Stimulated activated CD8-positive, alpha-beta memory T cell treated with anti-CD3 and anti-CD28 coated beads, Interleukin-4, amount 100 ng/mL, for 1 hour (primary cell): ENCODE measurements at places on chromosomes 7 and 10.

GRCh38 chr10:32318476-32318896, 28.5 kb downstream of the EPC1 start:
- no peak for DNase-seq

GRCh38 chr7:126361183-126361582, 891.6 kb downstream of the GRM8 start:
- DNase-seq, result no peak

GRCh38 chr10:118808601-118809356, 54.0 kb upstream of the CACUL1 start:
- no peak for DNase-seq

DNA sequence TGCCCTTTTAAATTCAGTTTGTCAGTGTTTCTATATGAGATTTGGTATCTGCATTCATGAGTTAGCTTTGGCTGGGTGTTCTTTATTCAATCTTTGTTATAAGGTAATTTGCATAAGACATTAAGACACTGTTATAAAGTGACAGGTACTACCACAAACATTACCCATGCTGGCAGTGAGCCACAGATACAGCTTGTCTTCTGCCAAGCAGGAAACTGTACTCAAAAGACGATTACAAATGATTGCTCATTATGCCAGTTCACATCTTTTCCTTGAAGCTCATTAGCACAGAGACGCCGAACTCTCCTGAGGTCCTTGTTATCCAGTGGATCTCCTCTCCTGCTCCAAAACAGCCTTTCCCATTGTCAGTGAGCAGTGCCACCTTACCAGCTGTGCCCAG, 30.4 kb downstream of the AMPH start:
- no peak for DNase-seq

- DNase-seq, result no peak
These were observed 9.1 kb downstream of the UNCX start for GRCh38 chr7:1241603-1242255.

DNA sequence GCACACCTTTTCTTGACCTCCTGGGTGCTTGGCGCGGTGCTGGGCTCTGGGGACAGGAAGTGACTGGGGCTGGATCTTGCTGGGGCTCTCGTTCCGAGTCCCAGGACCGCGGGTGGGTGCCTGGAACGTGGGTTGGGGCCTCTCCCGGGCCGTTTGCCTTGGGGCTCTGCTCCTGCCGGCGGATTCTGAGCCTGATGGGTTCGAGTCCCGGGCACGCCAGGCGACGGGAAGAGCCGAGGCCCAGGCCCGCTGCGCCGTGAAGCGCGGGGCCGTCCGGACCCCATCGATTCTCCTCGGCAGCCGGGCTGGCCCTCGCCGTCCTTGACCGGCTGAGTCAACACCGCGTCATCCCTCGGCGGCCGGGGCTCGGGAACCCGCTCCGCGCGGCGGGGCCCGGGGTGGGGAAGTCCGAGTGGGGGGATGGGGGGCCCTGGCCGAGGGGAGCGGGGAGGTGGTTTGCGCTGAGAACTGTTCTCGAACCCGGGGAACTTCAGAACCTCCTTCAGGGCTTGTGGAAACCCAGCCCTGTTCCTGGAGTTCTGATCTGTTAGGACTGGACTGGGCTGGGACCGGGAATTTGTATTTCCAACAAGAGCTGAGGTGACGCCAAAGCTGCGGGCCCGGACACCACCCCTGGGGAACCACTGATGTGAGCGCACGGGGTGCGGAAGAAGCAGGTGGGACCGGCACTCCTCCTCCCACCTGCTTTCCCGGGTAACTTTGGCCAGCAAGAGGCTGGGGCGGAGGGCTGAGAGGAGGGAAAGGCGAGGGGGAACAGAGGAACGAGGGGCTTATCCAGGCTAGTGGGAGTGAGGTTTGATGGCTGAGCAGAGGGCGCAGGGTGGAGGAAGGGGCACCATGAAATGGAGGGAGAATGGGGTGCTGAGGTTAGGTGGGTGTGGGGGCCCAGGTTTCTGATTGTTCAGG, 6.2 kb downstream of the HHEX start:
- no peak for DNase-seq

- DNase-seq, result no peak
These were observed 3.0 kb upstream of the NRP1 start for GRCh38 chr10:33337326-33337957.

- DNase-seq, result no peak
These were observed 36.3 kb downstream of the TRIL start for GRCh38 chr7:28921822-28922221.

DNA sequence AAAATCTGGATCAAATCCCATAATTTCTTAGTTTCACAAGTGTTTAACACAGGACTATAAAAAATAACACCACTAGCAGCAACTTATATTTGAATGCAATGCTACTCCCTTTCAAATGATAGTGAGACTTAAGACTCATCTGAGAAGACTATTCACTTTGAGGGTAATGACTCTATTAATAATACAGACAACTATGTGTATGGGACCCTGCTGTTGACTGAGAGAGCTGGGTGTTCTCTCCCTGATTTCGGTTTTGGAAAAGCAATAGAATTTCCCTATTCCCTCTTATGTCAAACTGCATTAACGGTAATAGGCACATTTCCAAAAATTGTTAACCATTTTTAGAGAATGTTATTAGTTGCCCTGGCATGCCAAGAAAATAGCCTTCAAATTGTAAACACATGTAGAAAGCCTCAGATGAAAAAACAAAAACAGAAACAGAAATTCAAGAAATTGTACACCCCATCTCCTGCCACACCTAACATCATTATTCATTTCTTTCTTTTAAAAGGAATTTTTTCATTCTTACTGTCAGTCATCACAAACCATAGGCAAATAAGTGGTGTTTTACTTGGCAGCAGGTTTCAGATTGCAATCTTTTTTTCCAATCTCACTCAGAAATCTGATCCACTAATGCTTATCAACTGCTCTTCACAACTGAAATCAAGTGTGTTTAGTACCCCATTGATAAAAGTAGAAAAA, 153.7 kb downstream of the TFPI2 start:
- no peak for DNase-seq

DNA sequence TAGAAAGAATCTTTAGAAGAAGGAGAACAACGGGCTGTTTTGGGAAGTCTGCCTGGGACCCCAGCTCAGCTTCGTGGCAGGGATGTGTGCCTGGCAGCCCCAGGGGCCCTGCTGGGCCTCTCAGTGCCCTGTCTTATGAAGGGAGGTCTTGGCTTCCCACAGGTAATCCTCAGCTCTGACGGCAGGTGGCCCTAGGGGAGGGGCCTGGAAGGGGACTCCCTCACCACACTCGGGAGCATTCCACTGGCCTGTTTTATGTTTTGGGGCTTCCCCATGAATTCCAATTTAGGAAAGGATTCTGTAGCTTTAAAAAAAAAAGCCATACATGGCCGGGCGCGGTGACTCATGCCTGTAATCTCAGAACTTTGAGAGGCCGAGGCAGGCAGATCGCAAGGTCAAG, 3.0 kb upstream of the DMBT1 start:
- DNase-seq, result no peak

- DNase-seq, result no peak
These were observed 176.6 kb upstream of the VIPR2 start for GRCh38 chr7:159321278-159321677.

DNA sequence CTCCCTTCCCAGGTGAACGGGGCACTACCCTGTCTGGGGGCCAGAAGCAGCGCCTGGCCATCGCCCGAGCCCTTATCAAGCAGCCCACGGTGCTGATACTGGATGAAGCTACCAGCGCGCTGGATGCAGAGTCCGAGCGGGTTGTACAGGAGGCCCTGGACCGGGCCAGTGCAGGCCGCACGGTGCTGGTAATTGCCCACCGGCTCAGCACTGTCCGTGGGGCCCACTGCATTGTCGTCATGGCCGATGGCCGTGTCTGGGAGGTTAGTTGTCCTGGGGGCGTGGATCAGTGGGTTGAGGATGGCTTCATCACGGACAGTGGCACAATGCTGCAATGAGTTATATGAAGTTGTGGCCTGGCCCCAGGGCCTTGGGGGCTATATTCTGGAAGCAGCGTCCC, 4.4 kb upstream of the ASIC3 start:
- no peak for DNase-seq

DNA sequence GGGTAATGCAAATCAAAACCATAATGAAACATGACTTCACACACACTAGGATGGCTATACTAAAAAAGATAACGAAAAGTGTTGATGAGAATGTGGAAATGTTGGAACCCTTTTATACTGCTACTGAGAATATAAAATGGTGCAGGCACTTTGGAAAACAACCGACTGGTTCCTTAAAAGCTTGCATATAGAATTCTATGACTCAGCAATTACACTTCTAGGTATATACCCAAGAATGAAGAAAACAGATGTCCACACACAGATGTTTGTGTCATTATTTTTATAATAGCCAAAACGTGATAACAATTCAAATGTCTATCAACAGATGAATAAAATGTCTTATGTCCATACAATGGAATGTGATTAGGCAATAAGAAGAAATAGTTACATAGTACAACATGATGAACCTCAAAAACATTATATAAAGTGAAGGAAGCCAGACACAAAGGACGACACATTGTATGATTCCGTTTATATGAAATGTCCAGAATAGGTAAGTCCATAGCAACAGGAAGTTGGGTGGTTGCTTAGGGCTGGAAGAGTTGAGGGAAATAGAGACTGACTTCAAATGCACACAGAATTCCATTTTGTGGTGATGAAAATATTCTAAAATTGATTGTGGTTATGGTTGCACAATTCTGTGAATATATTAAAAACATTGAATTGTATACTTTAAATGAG, 148.3 kb upstream of the PHYHIPL start:
- no peak for DNase-seq

DNA sequence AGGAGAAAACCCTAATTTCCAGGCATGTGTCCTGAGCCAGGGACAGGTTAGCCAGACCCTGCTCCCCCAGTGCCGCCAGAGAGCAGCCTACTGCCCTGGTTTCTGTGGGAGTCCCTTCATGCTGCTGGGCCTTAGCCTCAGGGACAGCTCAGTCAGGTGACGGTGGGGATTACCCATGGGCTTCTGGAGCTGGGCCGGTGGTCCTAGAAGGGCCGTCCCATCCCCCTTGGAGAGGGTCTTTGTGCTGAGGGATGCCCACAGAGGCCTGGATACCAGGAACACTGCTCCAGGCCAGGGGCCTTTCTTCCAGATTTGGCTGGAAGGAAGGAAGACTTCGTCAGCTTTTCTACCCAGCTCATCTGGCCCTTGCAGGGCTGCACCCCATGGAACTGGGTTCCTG, 71.4 kb upstream of the ZNF722 start:
- DNase-seq, result no peak

- no peak for DNase-seq
These were observed 104.7 kb upstream of the ARMC3 start for GRCh38 chr10:22823109-22823508.

- DNase-seq, result no peak
These were observed 809 bp downstream of the SLC13A1 start for GRCh38 chr7:123198668-123199652.

DNA sequence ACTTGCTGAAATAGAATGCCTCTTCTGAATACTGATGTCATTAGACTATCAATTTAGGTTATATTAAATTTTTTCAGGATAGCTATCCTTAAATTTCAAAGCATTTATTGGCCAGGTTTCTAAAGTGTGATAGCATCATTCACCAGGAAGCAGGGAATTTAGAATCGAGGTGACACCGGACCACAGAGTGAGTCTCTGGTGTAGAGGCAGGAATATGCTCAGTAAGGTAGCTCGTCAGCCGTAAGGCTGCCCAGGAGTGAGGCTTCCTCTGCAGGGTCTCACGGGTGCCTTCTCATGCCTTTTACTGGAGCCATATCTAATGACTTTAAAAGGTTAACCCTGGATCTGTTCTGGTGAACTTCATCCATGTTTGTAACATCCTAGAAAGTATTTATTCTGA, 170.8 kb upstream of the KLF14 start:
- no peak for DNase-seq

DNA sequence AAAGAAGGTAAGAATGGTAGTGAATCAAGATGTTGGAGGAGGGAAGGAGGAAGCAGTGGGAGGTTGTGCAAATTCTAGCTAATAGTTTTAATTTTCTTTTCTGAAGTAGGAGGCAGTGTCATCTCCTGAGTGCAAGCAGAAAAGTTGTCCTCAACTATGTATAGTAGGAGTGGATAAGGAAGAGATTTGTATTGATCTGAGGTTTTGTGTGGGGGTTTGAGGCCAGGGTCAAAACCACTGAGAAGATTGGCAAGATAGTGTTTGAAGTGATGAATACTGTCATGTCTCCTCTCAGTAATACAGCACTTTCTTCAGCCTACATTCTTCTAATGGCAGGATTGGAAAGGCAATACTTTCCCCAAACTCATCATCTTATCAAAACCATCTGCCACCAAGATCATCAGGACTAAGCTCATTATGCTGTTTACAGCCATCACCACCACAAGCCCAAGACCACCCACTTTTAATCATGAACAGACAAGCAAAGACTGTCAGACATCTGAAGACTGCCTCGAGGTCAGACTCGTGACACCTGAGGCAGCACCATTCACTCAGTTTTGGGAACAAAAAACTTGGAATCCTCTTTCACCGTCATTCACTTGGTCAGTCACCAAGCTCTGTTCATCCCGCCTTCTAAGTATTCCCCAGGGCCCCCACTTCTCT, 1.5 kb upstream of the MIOS start:
- no peak for DNase-seq

DNA sequence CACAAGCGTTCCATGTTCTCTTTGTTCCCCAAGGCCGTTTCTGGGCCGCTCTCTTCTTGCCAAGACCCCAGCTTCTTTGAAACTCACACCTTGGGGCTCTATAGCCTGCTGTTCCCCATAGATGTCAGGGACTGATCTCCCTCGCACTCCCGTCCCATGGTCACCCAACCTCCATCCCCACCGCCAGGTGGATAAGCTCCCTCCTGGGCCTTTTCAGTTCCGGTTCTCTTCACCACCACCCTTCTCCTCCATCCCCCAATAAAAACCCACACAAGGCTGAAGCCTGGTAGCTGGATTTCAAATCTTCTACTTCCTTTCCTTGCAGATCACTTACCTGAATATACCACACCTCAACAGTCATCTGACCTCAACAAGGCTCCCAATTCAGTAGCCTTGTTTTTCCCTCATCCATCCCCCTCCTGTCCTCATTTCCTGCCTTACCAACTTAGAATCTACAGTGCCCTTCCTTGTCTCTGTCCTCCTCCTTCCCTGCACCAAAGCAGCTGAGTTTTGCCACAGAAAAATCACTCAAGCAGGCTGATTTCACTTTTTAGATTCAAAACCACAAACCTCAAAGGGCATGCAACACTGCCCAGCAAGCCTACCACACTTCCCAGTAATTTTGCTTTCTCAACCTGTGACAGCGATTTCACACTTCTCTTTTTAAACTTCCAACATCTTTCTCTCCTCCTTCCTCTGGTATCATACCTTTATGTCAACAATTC, 7.7 kb downstream of the SLC37A3 start:
- DNase-seq, result no peak

- DNase-seq, result no peak
These were observed 73.5 kb downstream of the CTNNA3 start for GRCh38 chr10:67622511-67622910.

GRCh38 chr7:50227726-50228125, 76.8 kb upstream of the IKZF1 start:
- no peak for DNase-seq

- DNase-seq, result no peak
These were observed 168.3 kb downstream of the SLIT1 start for GRCh38 chr10:97017474-97017903.

- DNase-seq, result no peak
These were observed 133.5 kb downstream of the VIPR2 start for GRCh38 chr7:159010937-159011721.
